ENCODE measurements at places on chromosomes 1 and 21.

DNA sequence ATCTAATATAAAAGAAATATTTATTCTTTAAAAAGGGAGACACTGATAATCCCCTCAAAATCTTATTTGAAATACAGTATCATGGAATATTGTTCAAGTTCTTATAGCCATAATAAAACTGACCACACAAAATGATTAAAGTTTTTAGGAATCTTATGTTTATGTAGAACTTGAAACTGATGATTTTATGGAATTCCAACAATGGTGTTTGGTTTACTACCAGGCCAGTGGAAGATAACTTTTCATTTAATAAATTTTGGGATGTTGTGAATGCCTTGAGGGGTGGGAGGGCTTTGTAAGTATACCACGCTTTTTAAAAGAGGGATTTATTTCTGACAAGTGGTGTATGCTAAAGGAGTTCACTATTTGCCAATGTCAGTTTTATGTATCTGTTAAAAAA lies 87.7 kb downstream of the RAB3GAP2 start:
- no peak for DNase-seq

DNA sequence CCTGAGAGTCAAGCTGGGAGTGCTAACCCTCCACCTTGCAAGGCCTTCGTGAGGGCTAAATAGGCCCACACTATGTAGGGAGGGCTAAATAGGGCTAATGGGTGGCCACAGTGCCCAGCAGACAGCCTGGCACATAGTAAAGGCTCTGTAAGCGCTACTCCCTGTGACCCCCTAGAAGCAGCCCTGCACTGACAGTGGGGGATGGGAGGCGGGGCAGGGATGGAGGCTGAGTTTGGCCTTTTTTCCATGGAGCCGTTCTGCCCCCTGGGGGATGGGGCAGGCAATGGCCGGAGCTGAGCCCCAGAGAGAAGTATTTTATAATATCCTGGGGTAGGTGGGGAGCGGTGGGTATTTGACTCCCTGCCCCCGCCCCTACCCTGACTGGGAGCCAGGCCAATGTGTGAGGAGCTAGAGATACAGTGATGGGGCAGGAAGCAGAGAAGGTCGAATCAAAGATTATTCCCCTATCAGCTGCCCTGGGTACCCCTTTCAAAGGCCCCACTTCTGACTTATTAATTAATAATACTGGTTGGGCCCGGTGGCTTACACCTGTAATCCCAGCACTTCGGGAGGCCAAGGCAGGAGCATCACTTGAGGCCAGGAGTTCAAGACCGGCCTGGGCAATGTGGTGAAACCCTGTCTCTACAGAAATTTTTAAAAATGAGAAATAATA lies 42.3 kb downstream of the LACTBL1 start:
- DNase-seq = no peak

DNA sequence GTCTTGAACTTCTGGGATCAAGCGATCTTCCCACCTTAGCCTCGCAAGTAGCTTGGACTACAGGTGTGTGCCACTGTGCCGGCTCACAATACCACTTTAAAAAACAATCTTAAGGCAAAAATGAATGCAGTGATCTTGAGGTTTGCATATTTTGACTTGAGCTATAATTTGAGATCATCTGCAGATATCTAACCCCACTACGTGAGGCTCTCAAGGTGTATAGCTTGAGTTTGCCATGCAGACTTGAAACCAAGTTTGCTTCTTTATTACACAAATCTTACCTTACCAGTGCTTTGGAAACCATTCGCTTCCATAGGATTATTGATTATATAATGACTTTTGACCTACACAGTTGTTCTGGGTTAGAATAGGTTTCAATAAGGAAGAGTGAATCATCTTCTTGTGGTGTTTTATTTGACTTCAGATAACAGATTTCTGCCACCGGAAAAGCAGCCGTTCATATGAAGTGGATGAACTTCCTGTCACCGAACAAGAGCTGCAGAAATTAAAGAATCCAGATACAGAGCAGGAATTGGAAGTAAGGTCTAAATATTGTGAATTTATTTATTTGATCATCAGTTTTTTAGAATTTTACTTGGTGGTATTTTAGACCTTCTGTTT lies 155.1 kb downstream of the VPS13D start:
- no peak for DNase-seq

GRCh38 chr1:63155437-63155836 lies 166.9 kb upstream of the FOXD3 start:
- no peak for DNase-seq

GRCh38 chr1:43699281-43699680 lies 8.1 kb upstream of the ST3GAL3 start:
- no peak for DNase-seq

DNA sequence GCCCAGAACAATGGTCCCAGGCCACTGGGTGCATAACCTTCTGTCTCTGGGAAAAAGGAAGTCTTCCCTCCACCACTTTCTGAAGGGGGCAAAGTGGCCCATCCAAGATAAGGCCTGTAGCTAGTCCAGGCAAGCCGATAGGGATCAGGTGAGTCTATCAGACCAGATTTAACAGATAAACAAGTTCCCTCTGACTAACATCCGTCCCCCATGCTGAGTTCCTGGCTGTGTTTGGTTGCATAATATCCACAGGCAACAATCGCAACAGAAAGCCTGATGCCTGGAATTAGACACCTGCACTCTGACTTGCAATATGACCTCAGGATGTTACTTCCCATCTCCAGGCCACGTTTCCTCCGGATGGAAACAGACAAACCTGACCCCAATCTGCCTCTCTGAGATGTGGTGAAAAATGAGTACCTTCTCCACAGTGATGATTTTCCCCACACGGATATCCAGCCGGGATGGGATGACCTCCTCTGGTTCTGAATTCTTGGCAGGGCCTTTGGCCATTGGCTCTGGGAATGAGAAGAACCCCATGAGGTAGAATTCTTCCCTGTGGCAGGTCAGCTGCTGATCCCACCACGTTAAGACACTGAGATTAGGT lies 36.4 kb downstream of the YARS1 start:
- peak; percentile 76 for DNase-seq

- no peak for DNase-seq
Measured at GRCh38 chr1:38436006-38436405, 389.4 kb upstream of the POU3F1 start.

DNA sequence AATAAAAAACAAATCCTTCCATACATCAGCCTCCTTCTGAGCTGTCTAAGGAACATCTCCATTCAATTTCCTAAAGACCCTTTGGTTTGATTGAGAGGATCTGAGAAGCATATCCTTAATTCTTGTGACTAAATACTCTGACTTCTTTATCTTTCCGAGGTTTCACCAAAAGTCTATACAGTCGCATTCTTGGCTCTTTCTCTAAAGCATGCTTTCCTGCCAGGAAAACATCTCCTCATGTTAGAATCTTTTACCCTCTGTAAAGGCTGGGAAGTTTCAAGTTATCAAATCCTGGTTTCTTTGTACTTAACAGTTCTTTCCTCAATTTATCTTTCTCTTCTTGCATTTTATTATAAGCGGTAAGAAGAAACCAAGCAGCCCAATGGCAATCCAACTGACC lies 630.4 kb downstream of the PTPRC start:
- DNase-seq = no peak

- DNase-seq = no peak
Measured at GRCh38 chr1:47755101-47755990, 241.8 kb downstream of the TRABD2B start.

- peak; percentile 19 for DNase-seq
Measured at GRCh38 chr1:159171688-159172501, 480 bp downstream of the CADM3 start.

GRCh38 chr1:223843934-223844786 lies 1.6 kb downstream of the TP53BP2 start:
- no peak for DNase-seq

- DNase-seq = peak; percentile 75
Measured at GRCh38 chr1:1200876-1201810, 5.2 kb downstream of the TNFRSF18 start.

- DNase-seq = no peak
Measured at GRCh38 chr1:155529929-155530328, 32.7 kb downstream of the ASH1L start.

- no peak for DNase-seq
Measured at GRCh38 chr1:66328896-66329295, 205.1 kb upstream of the SGIP1 start.

DNA sequence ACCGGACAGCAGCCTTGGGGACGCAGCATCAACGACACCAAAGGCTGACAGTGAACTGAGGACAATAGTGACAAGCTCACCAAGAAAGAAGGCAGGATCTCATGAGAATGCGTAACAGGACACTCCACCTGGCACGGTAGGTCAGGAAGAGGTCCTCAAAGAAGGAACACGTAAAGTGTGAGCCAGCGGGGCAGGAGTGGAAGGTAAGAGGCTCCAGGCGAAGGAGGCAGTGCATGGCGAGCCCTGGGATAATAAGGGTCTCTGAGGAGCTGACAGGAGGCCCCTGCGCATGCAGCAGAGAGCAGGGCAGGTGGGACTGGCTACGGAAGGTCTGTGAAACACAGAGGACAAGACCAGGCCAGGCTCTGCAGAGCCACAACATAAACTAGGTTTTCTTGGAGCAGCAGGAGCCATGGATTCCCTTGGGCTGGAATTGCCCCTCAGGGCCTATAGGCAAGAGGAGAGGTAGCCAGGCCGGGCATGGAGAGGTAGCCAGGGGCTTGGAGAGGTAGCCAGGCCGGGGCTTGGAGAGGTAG lies 8.2 kb downstream of the LSS start:
- DNase-seq = no peak

GRCh38 chr1:205804605-205805004 lies 8.4 kb downstream of the SLC41A1 start:
- DNase-seq = no peak

- no peak for DNase-seq
Measured at GRCh38 chr1:52911541-52911940, 10.0 kb downstream of the ECHDC2 start.

All from amniotic epithelial cell (primary cell).